ENCODE measurements at places on chromosomes 6 and 20.

DNA sequence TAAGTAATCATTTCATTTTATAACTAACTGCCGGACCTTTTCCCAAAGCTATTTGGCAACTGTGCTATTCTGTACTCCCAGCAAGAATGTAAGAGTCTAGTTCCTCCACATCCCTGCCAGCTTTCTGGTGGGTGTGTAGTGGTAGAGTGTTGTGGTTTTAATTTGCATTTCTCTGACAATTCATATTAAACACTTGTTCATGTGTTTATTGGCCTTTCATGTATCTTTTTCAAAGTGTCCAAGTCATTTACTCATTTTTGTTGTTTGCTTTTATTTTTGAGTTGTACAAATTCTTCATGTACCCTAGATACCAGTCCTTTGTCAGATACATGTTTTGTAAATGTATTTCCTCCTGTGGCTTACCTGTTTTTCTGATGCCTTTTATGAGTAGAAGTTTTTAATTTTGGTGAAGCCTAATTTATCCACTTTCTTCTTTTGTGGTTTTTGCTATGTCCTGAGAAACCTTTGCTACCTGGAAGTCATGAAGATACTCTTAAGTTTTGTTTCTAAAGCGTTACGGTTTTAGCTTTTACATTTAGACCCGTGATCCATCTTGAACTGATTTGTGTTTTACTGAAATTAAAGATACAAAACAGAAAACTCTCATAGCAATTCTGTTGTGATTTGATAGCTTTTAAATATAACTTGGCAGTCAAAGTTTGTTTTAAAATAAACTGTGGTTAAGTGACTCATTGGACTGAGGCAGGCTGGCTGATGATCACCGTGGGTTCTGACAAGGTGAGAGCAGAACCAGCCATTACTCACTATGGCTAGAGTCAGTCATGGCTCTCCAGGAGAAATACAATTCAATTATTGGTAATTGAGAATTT lies 8.0 kb downstream of the MYLIP start:
- DNase-seq: peak; percentile 19

DNA sequence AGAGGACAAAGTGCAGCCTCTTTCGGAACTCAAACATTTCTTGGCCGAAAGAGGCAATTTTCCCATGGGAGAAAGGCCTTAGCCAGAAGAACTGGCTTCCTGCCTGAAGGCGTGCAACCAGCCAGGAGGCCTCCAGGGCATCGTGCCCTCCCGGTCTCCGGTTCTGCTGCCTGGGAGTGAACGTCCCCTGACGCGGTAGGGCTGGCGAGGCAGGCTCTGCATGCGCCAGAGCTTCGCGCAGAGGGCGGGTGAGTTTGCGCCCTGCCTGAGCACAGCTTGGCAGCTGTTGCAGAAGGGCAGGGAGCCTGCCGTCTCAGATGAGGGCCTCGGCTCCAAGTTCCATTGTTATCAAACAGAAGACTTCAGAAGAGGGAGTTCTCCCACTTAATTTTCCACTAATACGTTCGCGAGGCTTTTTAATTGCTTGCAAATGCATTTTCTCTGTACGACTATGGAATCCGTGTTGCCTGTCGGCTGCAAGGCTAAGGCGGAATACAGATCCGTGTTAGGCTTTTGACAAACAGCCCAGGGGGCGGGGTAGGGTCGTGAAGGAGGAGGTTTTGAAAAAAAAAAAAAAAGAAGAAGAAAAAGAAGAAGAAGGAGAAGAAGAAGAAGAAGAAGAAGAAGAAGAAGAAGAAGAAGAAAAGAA lies 5.5 kb upstream of the TFAP2D start:
- no peak for DNase-seq

DNA sequence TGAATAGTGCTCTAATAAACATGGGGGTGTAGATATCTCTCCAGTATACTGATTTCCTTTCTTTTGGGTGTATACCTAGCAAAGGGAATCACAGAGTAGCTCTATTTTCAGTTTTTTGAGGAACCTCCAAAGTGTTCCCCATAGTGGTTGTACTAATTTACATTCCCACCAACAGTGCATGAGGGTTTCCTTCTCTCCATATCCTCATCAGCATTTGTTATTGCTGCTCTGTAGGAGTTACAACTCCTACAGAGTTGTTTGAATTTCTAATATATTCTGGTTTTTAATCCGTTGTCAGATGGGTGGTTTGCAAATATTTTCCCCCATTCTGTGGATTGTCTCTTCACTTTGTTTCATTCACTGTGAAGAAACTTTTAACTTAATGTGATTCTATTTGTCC lies 207.9 kb downstream of the FUT9 start:
- no peak for DNase-seq

GRCh38 chr6:87333591-87334181 lies 4.6 kb upstream of the GJB7 start:
- DNase-seq: no peak

GRCh38 chr20:55070001-55070400 lies 594.6 kb downstream of the DOK5 start:
- no peak for DNase-seq

- no peak for DNase-seq
These were observed 23.8 kb downstream of the TMEM14B start for GRCh38 chr6:10771371-10771894.

DNA sequence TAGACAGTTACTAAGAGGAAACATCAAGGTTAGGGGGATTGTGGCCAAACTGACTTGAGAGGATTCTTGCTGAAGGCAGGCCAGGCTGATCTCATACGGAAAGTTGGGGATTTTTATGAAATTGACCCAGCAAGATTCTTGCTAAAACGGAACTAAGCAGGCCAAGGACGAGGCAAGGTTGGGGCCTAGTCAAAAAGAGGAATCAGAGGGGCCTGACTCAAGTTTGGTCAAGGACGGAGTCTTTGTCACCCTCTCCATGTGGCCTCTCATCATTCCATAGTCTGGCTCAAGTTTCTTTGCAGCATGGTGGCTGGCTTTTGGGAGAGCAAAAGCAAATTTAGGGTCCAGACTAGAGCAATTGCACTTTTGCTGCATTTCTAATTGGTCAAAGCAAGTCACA lies 7.9 kb upstream of the HECA start:
- no peak for DNase-seq

DNA sequence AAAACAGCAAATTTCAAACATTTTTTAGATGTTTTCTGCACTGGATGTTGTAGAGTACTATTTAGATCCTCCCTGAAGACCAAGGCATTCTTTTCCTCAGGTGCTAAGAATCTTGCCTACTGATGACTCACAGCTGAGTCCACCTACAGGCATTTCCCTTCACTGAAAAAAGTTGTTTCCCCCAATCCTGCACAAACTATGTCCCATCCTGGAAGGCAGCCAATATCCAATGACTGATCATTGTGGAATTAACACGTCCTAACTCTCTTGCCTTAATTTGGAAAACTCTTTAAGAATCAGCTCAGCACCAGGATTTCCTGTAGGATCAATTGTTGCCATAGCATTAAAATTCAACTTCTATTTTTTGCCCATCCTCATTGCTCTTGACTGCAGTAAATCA lies 268.4 kb upstream of the IRAK1BP1 start:
- no peak for DNase-seq
